ENCODE measurements at places on chromosomes 16 and 17.

DNA sequence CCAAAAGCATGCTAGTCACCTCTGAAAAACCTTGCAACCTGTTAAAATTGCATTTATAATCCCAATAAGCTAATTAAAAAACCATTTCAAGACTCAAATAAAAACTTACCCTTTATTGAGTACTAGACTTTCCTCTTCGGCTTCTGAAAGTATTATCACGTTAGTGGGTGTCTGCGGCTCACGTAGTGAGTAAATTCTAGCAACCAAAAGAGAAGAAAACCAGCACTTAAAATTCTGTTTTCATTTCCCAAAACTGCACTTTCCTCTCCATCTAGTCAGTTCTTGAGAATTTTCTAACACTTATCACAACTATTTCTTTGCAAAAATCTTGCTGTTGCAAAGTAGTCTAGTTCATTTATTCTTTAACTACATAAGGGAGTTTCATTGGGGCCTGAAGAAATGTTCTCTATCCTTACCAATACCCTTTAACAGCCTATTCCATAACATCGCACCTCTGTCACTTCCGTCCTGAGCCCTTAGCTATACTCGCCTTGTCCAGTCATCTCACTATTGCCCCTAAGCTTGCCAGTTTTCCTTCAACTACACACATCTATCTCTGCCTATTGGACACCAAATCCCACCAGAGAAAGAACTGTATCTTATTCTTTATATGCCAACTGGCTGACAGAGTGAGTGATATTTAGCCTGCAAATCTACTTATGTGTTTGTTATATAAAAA is 8.7 kb downstream of the NUP88 start:
- no peak for DNase-seq

- DNase-seq = no peak
Measured at GRCh38 chr16:68972013-68972412, 128.7 kb downstream of the TANGO6 start.

DNA sequence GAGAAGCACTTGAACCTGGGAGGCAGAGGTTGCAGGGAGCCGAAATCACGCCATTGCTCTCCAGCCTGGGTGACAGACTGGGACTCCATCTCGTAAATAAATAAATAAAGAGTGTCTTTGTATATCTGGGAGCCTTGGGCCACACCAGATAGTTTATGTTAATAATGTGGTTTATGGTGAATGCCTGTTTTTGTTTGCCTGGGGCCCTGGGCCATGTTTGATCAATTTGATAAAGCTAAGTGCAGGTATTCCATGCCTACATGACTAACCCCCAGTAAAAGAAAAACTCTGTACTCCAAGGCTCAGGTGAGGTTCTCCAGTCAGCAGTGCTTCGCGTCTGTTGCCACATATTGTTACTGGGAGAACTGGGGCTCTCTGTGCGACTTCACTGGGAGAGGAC is 15.1 kb downstream of the SCIMP start:
- no peak for DNase-seq

DNA sequence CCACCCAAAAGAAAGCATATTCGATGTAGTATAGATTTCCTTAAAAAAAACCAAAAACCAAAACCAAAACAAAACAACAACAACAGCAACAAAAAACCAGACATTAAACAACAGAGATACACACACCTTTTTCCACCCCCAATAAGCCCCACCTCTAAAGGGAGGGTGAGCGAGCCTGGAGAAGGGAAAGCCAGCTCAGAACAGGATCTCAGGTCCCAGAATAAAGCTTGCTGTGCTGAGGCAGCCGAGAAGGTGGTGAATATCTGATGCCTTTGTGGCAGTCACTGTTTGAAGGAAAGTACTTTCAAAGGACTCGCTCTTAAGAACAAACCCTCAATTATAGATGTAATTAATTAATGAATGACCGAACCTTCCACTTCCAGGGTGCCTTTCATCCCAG is 470 bp downstream of the KRT23 start:
- no peak for DNase-seq

DNA sequence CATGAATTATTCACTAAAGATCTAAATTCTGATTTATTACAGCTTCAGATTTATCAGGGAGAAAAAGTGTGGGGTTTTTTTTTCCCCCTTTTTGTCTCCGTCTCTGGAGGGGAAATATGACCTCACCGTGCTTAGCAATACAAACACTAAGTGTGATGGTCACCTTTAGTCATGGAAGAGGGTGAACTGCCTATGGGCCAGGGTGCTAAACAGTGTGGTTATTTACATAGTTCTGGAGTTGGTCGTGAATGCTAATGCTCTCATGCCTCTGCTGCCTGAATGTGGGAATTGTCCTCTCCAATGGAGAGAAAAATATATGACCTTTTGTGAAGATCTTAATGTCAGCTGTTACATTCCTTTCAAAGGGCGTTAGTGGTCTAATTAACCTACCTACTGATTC is 44.8 kb upstream of the MSI2 start:
- no peak for DNase-seq

Data from cardiac fibroblast (primary cell).